ENCODE measurements at places on chromosomes 12 and 14.

DNA sequence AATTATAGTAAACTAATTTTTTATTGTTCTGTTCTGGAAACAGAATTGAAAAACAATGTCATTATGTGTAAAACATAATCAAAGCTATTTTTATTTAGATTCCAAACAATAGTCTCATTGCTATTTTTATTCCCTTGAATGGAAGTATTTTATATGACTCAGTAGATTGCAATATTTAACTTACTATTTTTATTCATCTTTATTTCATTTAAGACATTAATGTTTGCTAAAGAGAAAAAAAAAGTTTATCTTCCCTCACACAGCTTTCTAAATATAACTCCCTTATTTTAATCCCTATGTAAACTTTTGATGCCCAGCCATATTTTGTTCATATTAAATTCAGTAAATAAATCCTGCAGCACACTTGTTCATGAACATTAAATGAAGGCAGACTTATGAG is 622.4 kb downstream of the SLC6A15 start:
- DNase-seq: no peak

GRCh38 chr12:108075561-108075960 is 53.5 kb upstream of the WSCD2 start:
- DNase-seq: no peak

DNA sequence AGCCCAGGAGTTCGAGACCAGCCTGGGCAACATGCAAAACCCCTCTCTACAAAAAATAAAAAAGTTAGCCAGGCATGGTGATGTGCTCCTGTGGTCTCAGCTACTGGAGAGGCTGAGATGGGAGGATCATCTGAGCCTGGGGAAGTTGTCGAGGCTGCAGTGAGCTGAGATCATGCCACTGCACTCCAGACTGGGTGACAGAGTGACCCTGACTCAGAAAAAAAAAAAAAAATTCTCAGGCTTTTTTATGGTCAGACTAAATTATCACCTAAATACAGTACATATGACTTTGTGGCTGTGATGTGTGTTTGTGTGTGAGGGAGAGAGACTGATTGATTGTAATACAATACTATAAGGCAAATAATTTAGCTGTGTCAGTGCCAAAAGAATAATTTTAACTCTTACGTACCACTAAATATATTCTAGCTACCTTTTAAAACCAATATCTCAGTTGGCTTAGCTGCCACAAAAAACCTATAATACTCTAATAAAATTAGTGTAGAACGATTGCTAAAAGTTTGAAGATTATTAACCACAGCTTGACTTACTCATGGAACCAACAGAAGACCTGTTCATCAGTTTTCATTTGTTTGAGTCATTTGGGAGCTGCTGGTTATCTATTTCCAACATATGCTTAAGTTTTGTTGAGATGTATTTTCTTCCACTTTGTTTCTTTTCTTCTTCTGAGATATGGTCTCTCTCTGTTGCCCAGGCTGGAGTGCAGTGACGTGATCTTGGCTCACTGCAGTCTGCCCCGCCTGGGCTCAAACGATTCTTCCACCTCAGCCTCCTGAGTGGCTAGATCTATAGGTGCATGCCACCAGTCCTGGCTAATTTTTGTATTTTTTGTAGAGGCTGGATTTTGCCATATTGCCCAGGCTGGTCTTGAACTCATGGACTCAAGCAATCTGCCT is 58.0 kb downstream of the DIP2B start:
- DNase-seq: no peak

DNA sequence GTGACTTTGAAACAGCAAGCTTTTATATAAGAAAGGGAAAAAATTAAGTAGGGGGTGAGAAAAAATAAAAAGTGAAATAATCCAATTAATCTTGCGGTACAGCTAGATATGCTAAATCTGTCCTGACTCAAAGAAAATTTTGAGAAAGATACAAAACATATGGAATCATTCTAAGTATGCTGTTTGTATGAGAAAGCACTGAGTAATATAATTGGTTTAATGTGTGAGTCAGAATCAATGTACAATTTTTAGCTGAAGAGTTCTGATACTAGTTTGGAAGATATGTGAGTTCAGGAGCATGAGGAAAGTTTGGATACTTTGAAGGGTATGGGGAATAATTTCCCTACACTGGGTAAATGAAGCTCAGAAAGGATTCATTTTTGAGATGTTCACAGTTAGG is 190.9 kb upstream of the RASSF8 start:
- no peak for DNase-seq

DNA sequence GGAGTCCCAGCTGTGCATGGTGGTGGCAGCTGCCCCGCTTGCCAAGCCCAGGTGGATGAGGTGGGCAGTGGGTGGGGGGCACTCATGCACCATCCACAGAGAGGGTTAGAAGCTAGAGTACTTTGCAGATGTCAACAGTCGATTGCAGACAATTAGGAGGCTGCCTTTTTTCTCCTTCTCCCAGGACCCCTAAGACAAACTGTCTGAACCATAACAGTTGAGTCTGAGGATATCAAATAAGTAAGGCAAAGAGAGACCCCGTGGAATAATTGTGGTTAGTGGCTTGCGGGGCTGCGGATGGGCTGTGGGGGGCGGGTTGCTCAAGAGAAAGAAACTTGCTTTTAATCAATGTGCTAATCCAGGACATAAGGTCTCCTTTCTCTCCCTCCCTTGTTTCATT is 926.2 kb downstream of the VRK1 start:
- no peak for DNase-seq

GRCh38 chr14:27223906-27224305 is 626.1 kb upstream of the NOVA1 start:
- DNase-seq: no peak

DNA sequence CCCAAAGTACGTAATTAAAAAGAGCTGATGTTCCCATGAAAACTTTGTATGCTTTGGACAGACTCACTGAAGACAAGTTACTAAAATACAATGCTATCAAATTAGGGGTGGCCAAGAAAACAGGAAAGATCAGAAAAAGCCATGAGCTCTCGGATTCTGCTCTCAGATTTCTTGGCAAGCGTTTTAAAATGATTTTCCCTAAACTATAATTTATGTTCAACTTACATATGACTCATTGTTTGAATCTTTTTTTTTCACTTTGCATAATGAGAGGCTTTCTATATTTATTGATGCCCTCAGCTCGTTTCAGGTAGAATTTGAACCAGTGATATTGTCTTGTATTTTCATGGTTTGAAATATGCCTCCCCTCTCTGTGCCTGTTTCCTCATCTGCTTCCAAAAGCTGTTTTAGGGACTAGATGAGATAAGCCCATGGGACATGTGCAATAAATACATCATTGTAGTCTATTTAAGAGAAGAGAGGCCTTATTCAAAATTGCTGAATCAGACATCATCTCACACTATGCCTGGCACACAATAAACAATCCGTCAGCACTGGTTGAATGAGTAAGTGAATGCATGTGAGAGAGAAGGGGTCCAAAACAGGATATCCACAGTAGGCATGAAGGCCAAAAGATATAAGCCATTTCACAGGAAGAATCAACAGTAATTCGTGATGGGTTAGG is 4.7 kb upstream of the IPO8 start:
- peak; percentile 35 for DNase-seq

DNA sequence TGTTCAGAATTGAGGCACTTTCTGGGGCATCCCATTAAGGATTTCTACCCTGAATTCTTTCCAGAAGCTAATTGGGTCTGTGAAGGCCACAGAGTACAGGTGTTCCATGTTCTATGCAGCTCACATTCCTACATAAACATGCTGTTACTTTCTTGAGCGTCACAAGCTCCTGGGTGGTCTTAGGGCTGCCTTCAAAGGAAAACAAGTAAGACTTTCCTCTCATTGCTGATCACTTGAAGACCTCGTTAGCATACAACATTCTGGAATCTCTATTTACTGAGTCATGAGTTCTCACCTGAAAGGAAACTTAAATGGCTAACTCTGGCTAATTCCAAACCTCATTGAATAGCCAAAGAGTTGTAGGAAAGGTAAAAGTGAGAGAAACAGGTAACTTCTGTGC is 63.0 kb upstream of the HMGA2 start:
- no peak for DNase-seq

- DNase-seq: no peak
Observed at GRCh38 chr14:55103005-55103640, 25.9 kb upstream of the LGALS3 start.

GRCh38 chr12:65839027-65839426 is 14.7 kb downstream of the HMGA2 start:
- DNase-seq: no peak

DNA sequence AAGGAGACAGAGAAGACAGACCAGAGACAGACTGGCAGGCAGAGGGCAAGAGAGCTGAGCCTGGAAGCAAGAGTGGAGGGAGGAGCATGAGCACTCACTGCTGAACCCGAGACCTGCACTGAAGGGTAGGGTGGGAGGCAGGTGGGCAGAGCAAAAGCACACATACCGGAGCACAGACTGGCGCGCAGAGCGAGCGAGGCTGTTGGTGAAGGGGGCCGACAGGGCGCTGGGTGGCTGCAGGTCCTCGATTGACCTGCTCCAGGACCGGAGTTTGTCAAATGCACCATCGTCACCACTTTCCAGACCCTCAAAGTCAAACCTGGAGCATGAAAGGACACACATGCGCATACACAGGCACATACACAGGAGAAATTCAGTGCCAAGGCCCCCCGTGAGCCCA is 34.9 kb downstream of the PRPF40B start:
- no peak for DNase-seq

GRCh38 chr12:106774808-106775524 is 484 bp downstream of the RIC8B start:
- DNase-seq: peak; percentile 39

DNA sequence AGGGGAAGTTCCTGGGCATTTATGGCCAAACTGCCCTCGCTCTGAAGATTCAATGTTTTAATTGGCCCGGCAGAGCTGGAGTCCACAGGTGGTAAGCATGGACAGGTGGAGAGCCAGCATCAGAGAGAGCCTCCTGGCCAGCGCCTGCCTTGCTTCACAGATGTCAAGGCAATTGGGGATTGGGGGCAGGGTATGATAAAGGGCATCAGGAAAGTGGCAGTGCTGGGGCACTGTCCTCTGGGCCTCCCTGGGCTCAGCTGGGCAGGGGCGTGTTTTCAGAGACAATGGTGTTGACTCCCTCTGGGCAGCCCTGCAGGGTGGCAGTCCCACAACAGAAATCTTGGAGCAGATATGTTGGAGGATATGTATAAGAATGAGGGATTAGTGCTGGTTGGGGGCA is 237.3 kb downstream of the CACNA1C start:
- no peak for DNase-seq

DNA sequence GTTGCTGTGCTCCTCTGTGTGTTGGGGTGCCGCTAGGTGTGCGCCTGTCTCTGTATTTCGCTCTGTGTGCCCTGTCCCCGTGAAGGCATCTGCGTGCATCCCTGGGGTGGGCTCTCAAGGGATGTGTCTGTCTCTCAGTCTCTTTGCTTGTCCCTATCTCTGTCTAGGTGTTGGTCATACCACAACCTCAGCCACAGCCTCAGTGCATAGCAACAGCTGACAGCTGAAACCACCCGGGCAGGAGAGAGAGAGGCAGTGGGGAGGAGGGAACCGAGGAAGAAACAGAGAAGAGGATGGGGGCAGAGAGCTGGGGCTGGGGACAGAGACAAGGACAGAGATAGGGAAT is 953 bp upstream of the NXPH4 start:
- DNase-seq: no peak

GRCh38 chr12:122082621-122083356 is 4.2 kb downstream of the MLXIP start:
- no peak for DNase-seq

- no peak for DNase-seq
Observed at GRCh38 chr14:65290830-65291229, 121.7 kb upstream of the FUT8 start.

DNA sequence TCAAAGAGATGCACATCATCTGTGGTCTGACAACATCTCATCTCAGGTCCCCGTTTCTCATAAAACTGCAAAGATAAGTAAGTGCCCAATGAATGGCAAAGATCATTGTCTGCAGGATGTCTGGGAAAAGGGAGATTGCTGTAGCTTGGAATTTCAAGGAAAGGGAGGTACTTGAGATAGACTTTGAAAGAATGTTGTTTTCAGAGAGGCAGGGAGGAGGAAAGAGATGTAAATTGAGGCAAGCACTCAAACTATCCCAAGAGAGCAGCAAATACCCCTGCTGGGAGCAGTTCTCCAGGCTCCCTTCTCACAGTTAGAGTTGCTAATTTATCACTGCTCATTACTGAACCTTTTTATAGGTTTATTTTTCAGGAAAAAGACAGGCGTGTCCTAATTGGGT is 107.1 kb downstream of the MYRFL start:
- DNase-seq: no peak

GRCh38 chr12:109182041-109182839 is 65.9 kb downstream of the ACACB start:
- peak; percentile 36 for DNase-seq

GRCh38 chr12:77130193-77130592 is 64.8 kb upstream of the E2F7 start:
- DNase-seq: no peak

DNA sequence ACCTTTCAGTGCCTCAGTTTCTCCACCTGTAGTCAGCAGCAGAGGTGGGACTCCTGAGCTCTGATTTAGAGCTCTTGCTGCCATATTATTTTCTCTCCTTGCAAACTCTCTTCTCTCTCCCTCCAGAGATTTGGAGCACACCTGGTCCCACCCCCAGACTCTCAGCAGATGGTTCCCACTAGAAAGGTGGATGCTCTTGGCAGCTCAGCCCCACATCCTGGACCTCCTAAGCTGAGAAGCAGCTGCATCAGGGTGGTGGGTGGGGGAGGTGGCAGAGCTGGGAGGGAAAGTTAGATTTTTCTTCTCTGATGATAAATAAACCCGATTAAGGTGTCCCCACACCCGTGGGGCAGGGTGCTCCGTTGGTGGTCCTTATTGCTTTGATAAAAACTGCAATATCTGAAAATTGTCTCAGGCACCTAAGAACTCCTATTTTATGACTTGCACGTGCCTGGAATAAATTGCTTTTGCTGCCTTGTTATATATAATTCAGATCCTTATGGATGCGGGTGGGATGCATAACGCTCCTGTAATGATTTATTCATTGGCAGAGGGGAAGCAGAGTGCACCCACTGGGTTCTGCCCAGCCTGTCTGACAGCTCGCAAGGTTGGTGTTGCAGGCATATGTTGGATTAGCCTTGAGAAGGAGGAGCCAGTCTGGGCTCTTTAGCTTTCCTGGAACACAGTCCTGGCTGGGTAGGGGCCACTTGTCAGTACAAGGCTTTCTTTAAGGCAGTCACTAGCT is 214.2 kb downstream of the SUDS3 start:
- no peak for DNase-seq

GRCh38 chr12:21428241-21428640 is 9.2 kb upstream of the PYROXD1 start:
- no peak for DNase-seq

DNA sequence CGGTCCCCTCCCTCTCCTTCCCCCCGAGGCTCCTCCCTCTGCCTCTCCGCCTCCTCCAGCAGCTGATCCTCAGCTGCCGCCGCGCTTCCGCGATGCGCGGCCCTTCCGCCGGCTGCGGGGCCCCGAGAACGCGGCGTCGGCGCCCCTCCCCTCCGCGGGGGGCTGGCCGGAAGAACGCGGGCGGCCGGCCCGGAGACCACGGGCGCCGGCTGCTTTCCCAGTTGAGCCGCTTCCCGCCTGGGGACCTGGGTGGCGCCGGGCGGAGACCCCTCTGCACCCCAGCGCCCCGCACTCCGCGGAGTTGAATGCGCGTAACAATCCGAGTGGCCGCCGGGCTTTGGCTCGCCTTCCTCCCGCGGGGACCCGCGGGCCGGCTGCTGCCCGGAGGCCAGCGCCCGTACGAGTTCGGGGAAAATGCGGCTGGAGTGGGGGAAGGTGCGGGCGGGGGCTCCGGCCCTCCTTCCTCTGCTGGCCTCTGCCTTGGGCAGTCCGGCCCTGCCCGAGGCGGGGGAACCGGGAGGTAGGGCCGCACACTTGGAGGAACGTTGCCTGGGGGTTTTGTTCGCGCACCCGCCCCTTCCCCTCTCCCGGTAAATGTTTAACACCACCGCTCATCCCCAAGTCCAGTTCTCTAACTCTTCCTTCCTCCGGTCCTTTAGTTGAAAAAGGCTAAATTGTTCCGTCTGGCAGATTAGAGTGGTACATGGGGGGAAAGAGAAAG is 393 bp upstream of the DCAF5 start:
- DNase-seq: peak; percentile 95

Measured in Ammon's horn (tissue), 1 donor.